ENCODE measurements at places on chromosomes 2 and 18.

DNA sequence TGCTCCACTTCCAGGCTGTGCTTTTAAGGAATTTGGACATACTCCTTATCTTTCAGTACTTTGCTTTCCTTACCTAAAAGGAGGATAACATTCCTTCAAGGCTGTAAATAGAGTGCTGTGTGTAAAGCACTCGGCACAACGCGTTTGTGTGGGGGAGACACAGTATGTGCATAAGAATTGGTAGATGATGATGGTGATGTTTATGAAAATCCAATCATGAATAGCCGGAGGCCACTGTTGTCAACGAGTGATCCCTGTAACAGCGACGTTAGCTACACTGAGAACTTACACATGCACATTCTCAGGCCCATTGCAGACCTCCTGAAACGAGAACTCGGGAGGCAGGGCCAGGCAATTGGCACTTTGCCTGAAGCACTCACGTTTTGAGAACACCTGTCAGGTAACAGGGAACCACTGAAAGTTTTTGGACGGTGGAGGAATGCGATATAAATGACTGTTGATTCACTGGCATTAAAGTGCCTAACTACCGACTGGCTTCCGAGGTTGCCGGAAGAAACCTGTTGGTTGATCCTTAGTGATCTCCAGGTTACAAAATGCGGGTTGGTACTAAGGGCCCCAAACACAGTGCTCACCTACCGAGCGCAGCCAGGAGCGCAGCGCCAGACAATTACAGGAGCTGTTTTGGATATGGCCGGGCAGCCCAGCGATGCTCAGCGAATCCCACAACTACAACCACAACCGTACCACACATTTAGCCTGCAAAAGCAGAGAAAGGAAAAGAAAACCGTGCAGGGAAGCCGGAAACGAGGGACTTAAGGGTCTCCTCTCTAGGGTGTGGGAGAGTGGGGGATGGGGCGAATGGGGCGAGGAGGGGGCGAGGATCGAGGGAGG is 1.0 kb upstream of the MAP4K4 start:
- DNase-seq: no peak

DNA sequence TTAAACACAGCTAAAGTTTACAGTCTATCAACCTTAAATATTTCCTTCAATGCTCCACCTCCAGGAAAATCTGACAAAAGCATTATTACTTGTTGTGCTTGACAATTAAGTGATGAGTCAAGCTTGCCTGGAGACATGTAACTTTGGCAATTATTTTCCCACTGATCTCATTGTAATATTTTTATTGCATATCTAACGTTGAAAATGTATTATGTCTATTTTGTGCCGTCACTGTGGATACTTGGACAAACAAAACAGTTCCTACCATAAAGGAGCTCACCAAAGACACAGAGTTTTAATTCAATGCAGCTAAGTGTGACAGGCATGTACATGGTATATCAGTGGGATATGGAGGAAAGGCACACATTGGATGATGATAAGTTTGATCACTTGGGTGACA is 24.7 kb downstream of the RNF103 start:
- no peak for DNase-seq

GRCh38 chr2:133589456-133589855 is 21.2 kb upstream of the NCKAP5 start:
- no peak for DNase-seq

- DNase-seq: no peak
These were observed 27.1 kb upstream of the SOX11 start for GRCh38 chr2:5665066-5665465.

GRCh38 chr2:187547353-187547979 is 6.8 kb downstream of the TFPI start:
- DNase-seq: no peak

DNA sequence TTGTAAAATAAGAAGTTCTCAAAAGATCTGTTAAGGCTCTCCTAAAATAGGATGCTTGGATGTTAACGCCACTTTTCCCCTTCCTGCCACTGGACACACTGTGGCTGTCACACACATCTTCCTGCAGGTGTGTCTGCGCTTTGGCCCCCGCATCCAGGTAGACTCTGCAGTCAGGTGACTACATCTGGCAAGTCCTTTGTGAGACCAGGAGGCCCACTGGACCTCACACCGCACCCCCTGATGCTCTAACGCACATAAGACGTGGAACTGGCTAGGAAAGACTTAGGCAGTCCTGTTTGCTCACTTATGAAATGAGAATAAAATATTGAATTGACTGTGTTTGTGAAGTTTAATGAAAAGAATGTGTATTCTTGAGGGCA is 67.6 kb upstream of the PXDN start:
- DNase-seq: no peak

DNA sequence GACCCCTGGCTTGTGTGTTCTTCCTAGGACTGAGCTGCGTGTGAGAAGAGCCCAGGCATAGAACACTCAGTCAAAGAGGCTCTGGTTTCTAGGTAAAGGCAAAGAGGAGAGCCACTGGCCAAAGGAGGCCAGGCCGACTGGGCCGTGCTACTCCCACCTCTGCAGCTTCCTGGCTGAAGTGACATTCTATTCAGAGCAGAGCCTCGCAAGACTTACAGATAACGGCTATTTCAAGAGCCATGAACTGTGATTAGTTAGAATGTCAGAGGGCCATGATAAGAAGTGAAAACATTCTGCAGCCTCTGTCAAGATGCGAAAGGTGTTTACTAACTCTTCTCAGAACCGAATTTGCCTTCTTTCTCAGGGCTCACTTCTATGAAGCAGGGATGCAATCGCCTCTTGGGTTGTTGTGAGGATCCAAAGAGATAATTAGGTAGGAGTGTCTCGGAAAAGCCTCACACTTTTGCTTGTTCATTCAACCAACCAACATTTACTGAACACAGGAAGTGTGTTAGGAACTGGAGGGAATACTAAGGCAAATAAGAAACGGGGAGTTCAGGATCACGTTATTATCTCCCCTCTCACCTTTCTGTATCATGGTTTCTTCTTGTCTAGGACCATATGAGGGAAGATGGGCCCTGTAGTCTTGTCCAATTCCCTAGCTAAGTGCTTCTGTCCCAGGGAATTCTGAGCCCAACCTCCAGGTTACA is 3.4 kb upstream of the DNAJC5G start:
- no peak for DNase-seq

DNA sequence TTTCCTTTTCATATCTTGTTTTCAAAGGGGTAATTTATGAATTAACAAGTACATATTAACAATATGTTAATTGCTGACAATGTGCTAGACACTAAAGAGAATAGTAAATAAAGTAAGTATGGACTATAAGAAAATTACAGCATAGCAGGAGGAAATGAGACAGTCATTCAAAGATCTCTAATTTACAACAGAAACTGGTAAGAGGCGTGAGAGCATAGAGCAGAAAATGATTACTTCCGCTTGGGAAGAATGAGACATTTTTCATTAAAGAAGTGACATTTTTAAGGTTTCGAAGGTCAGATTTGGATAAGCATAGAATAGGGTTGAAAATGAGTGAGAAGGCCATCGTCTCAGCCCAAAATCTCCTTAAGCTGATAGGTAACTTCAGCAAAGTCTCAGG is 184.4 kb upstream of the SESTD1 start:
- DNase-seq: no peak

GRCh38 chr2:169895294-169895985 is 68.2 kb downstream of the UBR3 start:
- no peak for DNase-seq

GRCh38 chr2:241207641-241208040 is 19.2 kb downstream of the ANO7 start:
- no peak for DNase-seq

GRCh38 chr2:217279556-217279955 is 419.7 kb upstream of the TNP1 start:
- DNase-seq: no peak

DNA sequence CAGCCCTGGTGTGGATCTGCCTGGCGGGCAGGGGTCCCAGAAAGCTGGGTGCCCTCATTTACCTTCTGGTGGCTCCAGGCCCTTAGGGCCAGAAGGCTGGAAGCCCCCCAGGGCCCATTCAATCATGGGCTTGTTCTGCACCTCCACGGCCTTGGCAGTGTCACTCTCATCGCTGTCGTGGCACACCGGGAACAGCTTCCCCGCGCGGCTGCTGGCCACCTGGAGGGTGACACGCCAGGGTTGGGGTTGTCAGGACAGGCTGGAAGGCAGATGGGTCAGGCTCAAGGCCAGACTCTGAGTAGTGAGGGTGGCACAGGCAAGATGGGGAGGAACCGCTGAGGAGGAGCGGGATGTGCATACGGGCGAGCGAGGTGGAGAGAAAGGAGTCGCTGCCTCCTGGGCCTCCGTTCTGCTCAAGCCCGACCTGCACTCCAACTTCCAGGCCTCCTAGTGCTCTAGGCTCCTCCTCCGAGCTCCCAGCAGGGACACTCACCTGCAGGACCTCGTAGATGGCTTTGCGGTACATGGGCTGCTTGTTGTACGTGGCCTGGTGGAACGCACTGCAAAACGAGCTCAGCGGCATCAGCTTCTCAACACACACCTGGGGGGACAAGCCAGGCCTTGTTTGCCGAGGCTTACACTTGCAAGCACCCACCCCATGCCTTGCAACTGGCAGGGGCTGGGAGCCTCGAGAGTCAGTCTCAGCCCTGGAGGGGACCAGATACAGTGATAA is 78.3 kb upstream of the POMC start:
- DNase-seq: no peak

- no peak for DNase-seq
These were observed 48.6 kb upstream of the DAPL1 start for GRCh38 chr2:158746488-158746887.

DNA sequence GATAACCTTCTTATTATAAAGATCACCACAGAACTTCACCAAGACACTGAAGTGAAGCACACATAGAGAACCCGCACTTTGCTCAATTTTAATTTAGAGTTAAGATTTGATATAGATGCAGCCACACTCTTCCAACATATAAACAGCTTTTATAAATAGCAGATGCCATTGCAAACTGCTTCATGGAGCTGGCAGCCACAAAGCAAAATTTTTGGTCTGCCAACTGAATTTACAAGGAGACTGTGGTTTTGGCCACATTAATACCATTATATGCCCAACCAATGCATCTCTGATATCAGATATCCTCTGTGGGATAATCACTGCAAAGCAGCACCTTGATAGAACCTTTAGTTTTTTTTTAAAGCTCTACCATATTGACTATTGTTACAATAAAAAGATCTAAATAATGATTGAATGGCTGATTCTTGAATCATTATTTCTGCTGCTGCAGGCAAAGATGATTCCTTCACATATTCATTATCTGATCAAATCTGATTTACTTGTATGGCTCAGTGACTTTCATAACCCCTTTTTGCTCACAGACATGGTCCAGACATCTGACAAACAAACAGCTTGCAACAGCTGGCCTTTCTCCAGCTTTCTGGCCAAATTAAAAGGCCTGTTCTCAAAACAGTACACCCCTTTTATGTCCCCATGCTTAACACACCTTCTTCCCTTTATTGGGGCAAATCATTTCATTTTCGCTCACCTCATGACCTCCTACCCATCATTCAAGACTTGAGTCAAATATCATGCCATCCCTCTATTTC is 88.4 kb downstream of the METTL4 start:
- DNase-seq: no peak

DNA sequence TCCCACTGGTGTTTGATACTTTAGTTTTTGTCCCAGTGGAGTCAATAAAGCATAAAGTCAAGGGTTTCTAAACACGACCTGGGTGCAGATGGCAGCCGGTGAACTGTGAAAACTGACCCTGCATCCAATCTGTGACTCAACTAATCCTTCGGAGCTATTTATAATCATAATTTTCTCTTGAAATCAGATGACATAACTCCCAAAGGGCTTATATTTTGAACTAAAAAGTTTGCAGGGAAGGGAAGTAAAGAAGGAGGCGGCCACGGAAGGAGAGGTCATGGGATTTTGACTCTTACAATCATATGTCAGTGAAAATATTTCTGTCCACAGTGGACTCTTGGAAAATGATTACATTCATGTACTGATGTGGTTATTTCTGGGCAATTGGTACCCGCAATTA is 178.5 kb downstream of the PDE1A start:
- no peak for DNase-seq

GRCh38 chr2:205462681-205463345 is 219.5 kb upstream of the NRP2 start:
- DNase-seq: no peak

GRCh38 chr2:164103271-164103670 is 367.5 kb upstream of the FIGN start:
- DNase-seq: no peak

DNA sequence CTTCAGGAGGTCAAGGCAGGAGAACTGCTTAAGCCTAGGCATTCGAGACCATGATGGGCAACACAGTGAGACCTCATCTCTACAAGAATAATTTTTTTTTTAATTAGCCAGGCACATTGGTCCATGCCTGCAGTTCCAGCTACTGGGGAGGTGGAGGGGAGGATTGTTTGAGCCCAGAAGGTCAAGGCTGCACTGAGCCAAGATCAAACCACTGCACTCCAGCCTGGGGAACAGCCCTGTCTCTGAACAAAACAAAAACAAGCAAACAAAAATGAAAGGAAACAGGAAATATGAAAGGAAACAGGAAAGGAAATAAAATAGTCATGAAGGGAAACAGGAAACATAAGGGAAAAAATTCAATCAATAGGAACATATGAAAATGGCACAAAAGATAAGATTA is 64.7 kb upstream of the TMEM247 start:
- no peak for DNase-seq

GRCh38 chr2:209922116-209922515 is 80.3 kb upstream of the RPE start:
- DNase-seq: no peak

DNA sequence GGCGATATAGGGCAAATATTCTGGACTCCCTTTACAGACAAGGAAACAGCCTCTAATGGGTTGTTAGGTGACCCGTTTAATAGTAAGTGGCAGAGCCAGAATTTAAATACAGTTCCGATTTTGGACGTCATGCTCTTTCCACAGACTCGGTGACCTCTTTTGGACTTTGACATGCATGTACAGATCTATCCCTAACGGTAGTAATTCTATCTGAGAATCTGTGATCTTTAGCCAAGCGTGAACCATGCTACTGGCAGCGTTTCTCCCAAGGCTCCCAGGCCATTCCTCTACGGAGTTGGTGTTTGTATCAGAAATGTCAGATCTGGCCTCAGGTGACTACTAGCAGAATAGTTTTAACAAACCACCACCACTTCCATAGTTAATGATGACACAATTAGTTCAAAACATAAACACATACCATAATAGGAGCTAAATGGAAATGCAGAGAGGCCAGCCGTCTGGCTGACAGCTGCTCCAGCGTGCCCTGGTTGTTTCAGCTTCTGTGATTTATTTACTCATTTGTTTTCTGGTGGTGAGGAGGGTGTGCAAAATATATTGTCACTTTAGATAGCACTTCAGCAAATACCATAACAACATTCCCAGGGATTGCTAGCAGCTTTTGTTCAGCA is 304.6 kb upstream of the LYPD1 start:
- DNase-seq: no peak
